ENCODE measurements at places on chromosomes 1 and 21.

DNA sequence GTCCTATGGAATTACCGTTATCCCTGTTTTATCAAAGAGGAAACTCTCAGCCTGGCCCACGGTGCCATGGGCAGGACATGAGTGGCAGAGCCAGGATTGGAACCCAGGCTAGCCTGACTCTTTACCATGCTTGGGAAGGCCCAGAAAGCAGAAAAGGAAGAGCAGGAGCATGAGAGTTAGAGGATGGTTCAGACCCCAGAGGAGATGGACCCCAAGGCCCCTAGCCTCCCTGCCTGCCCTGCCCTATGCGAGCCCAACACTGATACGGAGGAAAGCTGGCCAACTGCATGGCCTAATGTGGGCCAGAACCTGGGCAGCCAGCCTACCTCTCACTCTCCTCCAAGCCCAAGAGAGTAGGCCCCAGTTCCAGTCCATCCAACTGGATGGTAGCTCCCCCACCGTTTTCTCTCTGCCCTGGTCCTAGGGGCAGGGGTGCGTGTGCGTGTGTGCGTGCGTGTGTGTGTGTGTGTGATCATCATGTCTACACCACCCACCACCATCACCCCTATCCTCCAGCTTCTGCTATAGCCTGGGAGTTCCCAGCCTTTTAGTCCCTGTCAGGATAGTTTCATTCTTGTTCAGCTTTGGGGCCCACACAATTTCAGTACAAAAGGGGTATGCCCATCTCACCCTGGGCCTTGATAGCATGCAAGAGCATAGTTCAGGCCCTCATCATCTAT lies 15.4 kb upstream of the MEX3A start:
- DNase-seq: no peak

DNA sequence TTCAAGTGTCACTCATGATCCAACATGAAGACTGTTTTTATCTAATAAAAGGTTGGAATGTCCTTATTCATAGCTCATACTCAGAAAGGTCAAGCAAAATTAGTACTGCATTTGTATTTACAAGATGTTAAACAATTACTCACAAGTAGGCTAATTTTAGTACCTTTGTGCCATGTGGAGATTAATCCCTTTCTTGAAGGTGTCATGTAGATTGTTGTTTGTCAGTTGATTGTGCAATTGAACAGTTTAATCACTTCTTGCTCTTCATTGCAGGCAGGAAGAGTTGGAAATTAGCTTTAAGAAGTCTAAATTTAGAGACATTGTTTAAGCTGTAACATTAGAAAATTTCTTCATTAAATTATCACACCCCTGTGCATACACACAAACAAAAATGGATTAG lies 847.1 kb downstream of the KCNT2 start:
- DNase-seq: no peak

GRCh38 chr1:77271852-77272580 lies 9.8 kb upstream of the AK5 start:
- no peak for DNase-seq

DNA sequence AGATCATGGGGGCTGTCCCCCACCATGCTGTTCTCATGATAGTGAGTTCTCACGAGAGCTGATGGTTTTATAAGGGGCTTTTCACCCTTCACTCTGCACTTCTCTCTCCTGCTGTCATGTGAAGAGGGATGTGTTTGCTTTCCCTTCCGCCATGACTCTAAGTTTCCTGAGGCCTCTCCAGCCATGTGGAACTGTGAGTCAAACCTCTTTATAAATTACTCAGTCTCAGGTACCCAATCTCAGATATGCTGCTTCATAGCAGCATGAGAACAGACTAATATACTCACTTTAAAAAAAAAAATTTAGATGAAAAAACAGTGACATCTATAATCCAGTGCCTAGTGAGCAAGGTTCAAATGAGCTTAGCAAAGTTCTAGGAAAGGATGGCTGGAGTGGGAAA lies 135.1 kb upstream of the RAB4A start:
- no peak for DNase-seq

DNA sequence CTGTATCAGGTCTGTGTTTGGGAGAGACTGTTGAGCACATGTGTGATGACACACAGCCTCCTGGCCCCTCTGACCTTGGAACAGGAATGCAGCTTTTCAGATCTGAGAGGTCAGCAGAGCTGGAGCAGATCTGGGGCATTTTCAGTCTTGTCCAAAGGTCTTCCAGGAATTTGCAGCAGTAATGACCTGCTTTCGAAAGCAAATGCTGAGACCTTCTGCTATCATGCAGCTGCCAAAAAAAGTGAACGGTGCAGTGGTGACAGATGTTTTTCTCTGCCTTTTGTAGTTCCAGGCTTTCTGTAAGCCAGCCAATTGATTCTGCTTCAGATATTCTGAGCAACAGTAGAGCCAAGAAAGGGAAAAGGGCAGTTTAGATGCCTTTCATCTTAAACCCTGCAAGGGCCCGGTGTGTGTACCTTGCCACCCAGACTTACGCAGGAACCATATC lies 137.8 kb upstream of the COA6 start:
- DNase-seq: no peak

- DNase-seq: no peak
Measured at GRCh38 chr1:119795261-119796200, 15.7 kb downstream of the REG4 start.

DNA sequence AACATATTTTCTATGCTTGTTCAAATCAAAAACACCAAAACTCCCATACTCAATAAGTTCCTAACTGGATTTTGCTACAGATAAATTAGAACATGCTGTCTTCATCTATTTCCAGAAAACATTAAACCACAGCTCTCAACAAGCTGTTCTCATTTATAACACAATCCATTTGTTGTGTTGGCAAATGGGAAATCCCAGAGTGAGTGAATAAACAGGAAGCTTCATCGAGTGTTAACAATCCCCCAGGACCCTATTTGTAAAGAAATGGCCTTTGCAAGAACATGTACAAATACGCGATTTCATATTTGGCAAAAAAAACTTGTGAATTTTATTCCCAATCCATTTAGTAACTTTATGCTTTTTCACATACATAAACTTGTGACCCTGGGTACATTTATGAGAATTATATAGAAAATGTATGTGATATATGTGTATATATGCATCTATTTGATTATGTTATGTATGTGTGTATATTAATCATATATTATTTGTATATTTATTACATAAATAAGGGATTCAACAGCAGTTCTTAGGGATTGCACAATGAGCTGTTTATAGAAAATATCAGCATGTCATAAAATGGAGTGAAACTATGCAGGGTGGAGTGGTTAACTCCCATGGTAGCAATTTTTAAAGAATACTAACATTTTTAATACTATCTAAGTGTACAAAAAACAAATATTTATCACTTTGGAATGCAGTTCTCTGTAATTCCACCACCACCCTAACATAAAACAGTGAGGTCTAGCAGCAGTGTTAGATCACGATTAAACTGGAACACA lies 160.0 kb downstream of the NEGR1 start:
- no peak for DNase-seq

GRCh38 chr1:235014756-235015155 lies 113.9 kb downstream of the TOMM20 start:
- no peak for DNase-seq

DNA sequence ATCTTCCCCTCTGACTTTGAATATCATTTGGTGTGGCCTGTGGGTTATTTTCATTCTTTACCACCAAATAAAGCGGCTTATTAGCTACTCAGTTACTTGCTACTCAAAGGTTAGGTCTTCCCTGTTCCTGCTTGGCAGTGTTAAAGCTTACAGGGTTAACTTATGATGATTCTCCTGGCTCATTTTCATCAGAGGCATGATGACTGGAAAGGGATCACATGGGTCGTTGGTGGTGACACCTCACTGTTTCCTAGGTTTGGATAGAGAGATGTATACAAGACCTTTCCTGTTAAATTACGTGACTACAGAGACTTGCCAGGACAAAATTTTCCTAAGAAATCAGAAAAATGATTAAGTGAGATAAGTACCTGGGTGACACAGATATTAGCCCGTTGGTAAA lies 27.4 kb downstream of the MRPS6 start:
- DNase-seq: no peak

DNA sequence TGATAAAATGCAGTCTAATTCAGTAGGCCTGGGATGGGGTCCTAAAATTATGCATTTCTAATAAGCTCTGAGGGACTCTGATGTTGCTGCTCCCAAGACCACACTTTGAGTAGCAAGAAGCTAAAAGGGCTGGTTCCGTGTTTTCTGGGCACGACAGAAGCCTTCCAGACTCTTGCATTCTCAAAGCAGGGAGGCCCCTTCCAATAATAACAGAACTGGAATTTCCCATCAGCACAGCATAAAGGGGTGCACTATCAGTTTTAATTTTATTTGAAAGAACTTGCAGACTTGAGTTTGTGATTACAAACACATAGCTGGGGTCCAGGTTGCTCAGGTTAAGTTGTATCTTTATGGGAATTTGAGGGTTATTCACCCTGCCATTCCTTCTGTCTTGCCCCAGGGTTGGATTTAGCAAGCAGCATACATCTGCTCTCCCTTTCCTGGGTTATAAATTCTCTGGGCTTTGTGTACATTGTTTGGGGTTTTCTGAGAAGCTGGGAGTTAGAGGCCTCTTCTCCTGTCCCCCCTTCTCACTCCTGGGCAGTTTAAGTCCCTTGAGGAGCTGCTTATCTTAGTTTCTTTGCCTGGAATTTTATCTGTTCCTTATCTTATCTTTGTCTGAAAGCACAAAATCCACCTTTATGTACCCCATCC lies 94.2 kb upstream of the SLC2A1 start:
- no peak for DNase-seq

DNA sequence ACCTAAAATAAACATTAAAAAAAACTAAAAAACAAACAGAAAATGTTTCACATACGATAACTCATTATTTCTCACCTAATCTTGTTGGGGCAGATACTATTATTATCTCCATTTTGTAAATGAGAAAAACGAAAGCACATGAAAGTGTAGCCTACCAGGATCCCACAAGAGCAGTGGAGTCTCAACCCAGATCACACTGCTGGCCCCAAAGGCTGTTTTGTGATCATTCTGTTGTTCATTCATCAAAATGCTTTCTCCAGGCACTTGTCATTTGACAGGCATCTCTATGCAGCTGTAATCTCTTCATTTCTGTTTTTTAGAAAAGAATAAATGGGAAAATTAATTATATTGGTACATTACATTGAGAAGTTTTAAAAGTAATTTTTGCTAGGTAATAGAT lies 67.5 kb downstream of the AK5 start:
- DNase-seq: no peak
